ENCODE measurements at places on chromosomes 7 and 10.

DNA sequence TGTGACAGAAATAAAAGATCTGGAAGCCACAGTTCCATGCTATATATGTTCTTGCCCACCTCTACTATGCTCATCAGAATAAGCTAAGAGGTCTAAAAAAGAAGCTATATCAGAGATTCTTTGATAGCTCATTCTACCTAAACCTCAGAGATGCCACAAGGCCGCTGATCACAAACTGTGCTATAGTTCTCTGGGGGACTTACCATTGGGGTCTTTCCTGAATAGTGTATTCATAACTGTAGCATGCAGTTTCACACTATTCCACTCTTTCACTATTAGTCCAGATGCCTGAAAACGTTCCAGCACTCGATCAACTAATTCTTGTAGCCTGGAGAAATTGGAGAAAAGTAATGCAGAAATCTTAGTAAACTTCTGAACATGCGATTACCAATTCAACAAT, 44.5 kb upstream of the SPOCK2 start:
- no peak for DNase-seq

DNA sequence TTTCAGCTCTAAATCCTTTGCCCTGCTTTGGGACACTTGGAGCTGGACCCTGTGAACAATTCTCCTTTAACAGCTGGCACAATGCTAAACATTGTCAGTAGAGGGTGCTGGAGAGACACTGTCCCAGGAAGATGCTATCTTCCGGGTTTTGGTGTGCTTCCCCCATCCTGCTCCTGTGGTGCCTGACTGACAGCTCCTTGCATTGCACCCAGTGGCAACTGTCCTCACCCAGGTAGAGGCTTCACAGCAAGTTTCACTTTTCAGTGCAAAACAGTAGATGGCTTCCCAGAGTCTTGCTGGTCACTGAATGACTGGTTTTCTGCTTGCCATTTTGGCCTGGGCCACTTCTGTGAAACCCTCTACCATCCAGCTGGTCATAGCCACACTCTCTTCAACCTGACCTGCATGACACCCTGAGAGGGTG, 77.3 kb downstream of the CDC14C start:
- peak; percentile 9 for DNase-seq

GRCh38 chr7:128453836-128454804, 1.6 kb upstream of the HILPDA start:
- DNase-seq: peak; percentile 79

DNA sequence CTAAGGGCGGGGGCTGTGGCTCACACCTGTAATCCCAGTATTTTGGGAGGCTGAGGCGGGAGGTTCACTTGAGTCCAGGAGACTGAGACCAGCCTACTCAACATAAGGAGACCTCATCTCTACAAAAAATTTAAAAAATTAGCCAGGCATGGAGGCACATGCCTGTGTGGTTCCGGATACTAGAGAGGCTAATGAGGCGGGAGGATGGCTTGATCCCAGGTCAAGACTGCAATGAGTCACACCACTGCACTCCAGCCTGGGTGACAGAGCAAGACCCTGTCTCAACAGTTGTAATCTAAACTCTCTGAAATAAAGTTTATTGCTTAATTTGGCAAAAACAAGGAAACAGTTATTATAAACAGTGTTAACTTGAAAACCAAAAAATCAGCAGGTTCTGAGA, 123.3 kb downstream of the USP6NL start:
- DNase-seq: no peak

DNA sequence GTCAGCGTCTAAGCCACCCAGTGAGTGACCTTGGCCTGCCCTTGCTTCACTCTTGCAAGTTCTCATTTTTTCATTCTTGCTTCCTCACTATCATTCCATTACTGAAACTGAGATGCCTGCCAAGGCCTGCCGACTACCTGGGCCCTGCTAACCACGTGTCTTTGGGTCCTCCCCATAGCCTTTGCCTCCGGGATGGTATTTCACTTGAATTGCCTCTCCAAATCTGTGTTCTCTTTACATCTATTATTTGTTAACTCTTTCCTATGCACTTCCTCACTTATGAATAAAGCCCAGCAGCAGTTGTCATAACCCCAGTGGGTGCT, 234.6 kb downstream of the SNX10 start:
- no peak for DNase-seq

- DNase-seq: peak; percentile 79
These were observed 81.8 kb downstream of the PAX2 start for GRCh38 chr10:100826983-100827818.

GRCh38 chr7:128833946-128834325, 3.7 kb downstream of the FLNC start:
- no peak for DNase-seq

- no peak for DNase-seq
These were observed 47.2 kb downstream of the CAMK1D start for GRCh38 chr10:12396567-12396966.

DNA sequence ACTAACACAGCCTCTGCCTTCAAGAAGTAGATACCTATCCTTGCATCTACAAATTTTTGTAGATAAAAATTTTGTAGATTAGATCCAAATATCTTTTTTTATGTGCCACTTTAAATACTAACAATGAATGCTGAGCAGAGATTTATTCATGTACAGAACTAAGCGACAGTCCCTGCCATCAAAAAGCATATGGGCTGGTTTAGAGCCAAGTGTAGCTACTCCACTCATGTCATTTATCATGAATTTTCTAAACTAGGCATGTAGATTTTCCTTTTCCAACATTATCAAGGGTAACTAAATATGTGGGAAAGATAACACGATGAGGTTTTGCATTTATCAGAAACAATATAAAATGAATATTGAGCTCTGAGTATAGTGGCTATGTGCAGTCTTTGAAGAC, 857.5 kb downstream of the XPNPEP1 start:
- no peak for DNase-seq

GRCh38 chr7:90994121-90994520, 270.1 kb upstream of the FZD1 start:
- no peak for DNase-seq

DNA sequence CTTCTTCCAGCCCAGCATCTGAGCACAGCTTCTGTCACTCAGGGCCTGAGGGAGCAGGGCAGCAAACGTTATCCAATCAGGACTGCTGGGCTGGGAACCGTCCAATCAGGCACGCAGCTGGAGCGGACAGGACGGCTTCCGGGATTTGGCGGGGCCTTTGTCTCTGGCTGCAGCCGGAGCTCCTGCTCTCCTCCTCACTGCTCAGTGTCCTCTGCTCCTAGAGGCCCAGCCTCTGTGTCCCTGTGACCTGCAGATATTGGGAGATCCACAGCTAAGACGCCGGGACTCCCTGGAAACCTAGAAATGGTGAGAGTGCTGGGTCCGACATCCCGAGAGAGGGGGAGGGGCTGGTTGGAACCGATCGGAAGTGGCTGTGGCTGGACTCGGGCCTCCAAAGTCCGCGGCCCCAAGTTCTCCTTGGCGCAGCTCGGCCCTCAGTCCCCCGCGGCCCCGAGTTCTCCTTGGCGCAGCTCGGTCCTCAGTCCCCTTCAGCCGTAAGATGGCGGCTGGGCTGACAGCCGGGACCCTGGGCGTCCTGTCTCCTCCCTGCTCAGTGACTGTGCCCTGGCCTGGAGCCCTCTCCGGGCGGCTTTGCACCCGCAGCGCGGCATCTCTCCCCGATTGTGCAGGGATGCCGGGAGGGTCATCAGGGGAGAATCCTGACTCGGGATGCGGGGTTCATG, at the start of gene ZNF107:
Gene ZNF107 (plus strand): TSS at position 154 of the 683 bp plus-strand sequence. CDS start 150 bp downstream, at position 304.
- peak; percentile 89 for DNase-seq

DNA sequence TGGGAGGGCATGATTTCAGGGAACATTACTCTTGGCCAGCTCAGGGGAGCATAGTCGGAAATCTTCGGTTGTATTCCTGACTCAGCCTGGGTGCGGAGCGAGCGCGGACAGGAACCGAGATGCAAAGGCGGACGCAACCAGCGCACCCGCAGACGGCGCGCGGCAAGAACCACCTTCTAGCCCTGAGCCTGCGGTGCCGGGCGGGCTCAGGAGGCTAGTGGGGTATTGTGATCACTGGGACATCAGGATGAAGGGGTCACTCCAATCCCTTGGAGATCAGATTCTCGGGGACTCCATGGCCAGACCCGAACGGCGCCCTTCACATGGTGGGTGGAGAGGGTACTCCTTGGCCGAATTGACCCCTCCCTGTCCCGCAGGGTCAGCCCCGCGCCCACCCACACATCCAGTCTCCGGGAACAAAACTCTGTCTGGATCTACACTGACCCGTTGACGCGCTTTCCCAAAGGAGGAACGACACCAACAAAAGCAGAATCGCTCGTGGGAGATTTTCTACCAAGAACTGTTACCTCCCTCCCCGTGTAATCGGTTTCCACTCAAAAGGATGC, 730.5 kb downstream of the ZWINT start:
- peak; percentile 78 for DNase-seq

DNA sequence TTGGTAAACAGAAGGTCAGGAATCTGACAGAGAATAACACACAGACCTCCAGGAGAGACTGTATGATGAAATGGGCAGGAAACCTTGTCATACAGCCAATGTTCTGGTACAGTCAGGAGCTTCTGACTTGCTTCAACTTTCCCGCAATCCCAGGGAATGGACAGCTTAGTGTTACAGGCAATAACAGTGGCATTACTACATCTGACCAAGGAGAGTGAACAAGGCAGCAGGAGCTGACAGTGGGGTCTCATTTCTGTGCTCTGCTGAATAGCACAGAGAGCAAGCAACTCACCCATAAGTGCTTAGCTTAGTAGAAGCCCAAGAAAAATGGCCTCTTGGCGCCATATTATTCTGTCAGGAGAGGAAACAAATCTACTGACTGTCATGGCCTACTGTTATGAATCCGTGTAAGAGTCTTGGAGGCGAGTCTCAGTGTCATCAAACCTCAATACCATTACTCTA, 186.2 kb upstream of the MTPN start:
- DNase-seq: no peak

DNA sequence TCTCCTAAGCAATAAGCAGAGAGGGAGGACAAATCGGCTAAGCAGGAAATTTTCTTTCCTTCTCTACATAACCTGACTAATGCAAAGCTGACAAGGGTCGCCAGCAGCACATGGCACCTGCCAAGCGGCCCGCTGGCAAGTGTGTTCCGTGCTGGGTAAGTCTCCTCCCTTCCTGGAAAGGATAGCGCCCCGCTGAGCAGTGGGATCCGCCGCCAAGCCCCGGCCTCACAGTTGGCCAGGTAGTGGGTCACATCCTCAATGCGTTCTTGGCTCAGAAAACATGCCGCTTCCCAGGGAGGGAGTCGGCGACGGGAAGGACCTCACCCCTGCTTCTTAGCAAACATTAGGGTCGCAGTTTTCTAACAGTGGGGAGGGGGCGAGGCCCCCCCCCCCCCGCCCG, 488.9 kb upstream of the NUPR2 start:
- DNase-seq: no peak

GRCh38 chr10:60044242-60044641, 137.9 kb upstream of the CCDC6 start:
- no peak for DNase-seq

DNA sequence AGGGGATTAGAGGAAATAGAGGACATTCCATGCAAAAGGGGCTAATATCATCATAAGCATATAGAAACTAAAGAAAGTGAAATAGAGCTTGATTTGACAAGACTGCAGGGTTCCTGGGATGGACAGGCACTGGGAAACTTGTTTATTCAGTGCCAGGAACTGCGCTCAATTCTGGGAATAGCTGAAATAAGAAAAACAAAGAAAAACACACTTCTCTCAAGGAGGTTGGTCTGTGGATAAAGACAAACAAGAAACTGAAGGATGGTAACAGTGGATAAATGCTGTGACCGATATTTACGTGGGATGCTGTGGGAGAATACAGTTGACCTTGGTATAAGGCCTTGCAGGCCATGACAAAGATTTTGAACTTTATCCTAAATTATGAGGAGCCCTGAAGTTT, 40.9 kb upstream of the ANLN start:
- no peak for DNase-seq

GRCh38 chr7:100107125-100107737, 5.8 kb downstream of the AP4M1 start:
- no peak for DNase-seq

GRCh38 chr10:91022924-91023699, 102.2 kb upstream of the ANKRD1 start:
- no peak for DNase-seq

DNA sequence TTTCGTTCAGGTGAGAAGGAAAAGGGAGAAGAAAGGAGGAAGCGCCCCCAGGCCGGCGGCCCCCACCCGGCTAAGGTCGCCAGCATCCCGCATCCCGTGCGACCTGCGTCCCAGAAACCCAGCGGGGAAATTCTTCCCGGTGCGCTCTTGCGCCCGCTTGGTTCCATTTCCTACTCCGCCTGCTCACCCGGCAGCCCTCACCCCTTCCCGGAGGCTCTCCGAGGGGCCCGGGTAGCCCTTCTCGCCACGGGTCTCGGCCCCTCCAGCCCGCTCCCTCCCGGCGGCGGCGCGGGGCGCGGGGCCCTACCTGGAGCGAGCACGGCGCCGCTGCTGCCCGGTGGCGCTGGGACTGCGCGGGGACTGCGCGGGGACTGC, at the start of gene PRKCQ:
Gene PRKCQ (minus strand): TSS at position 373 of the 375 bp plus-strand sequence. CDS start 65,141 bp downstream, outside the sequence.
- peak; percentile 86 for DNase-seq

All from right kidney (tissue), 9 donors.